ENCODE measurements at places on chromosomes 16 and 17. TPM values are rescaled to one million over a fixed set of nuclear protein-coding genes. Genes with fewer than 3 reads are reported as not detected.

Gene TRPV2
- total RNA-seq: 0.53 TPM

Gene TEX19
- total RNA-seq: 0.19 TPM

Gene LRRC37A3
- total RNA-seq: 5.4 TPM

DNA sequence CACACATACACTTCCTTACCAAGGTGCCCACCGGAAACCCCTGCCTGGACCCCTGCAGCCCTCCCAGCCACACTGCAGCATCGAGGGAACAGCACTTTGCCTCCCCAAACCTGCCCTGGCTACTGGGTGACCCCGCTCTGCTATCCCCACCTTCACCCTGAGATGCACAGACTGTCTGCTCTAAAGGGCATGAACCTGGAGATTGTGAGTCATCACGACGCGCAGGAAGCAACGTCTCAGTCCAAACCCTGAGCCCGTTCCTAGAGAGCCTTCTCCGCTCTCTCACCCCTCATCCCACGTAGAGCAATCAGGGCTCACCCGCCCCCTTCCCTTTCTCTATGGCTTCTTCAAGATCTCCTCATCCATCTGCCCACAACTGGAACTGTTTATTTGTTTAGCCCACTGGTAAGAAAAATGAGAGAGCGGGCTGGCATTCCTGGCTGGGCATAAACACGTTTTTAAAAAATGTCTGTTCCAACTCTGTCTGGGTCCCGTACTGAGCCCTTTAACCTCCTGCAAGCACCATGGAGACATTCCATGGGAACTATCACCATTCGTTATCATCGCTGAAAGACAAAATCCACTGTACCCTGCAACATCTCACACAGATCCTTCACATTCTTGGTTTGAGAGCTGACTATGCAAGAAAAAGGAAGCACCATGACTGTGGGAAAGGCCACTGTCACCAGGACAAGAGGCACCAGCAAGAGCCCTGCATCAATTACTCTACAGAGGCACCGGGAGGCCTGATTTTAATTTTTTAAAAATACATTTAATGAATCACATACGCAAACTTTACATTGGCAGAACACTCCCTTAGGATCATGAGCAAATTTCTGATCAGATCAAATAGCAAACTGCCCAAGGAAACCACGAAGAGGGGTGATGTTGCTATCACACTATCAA lies 28.2 kb downstream of the ZFHX3 start:
- DNase-seq: no peak

DNA sequence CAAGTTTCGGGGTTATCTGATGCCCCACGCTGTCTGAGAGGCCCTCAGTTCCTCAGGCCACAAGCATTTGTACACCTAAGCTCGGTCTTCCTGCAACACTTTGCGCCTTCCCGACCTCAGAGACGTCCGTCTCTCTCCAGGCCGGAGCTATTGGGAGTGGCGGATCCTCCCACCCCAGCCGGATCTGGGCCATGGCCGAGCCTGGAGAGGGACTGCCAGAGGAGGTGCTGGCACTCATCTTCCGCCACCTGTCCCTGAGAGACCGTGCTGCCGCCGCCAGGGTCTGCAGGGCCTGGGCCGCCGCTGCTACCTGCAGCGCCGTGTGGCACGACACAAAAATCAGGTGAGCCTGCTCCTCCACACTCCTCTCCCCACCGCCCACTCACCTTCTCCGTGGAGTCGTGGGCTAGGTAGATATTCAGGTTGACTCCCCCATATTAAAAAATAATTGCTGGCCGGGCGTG lies 1.9 kb downstream of the FBXL8 start:
- DNase-seq: no peak

- DNase-seq: no peak
These were observed 316.6 kb downstream of the SNX29 start for GRCh38 chr16:12293017-12293618.
